ENCODE measurements at places on chromosomes 2 and 18.

DNA sequence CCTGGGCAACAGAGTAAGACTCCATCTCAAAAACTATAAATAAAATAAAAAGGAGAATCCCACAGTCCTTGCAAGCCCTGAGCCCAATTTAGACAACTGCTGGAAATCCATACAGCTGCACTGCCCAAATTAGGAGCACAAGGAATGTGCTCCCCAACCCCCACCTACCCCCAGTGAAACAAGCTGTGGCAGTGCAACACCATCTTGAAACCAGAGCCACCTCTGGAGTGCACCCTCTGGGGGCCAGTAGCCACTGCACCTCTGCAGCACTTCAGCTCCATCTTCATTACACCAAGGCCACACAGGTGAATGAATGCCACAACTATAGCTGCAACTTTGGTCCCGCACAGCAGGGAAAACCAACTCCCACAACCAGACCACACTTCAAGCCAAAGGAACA lies 37.3 kb downstream of the USP34 start:
- no peak for DNase-seq

GRCh38 chr2:25374411-25374810 lies 32.7 kb upstream of the DNMT3A start:
- DNase-seq: no peak

DNA sequence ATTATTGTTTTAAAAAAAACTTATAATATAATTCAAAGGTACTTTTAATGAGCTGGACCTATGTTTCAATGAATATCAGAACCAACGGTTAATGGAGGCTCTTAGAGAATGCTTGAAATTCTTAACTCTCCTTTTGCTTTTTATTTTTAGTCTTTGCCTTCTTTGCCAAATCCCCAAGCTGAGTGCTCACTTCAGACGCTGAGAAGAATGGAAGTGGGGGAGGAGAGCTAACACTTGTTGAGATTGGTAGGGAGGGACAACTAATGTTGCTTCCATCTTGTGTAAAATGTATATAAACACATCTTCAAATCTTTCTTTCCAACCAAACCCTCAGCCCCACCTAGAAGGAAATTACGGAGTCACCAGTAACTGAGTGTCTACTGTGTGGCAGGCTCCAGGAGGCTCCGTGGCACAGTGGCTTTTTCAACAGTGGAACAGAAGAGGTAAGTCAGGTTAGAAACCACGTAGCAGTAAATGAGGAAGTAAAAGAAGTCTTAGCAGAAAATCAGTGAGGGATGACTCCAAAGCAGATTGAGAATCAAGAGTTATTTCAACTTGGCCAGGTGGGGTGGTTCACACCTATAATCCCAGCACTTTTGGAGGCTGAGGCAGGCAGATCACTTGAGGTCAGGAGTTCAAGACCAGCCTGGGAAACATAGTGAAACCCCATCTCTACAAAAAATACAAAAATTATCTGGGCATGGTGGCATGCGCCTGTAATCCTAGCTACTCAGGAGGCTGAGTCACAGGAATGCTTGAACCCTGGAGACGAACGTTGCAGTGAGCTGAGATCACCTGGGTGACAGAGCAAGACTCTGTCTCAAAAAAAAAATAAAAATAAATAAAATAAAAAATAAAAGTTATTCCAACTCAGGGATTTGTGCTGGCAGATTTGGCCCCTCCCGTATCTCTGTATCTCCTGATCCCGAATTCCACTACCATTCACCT lies 45.0 kb upstream of the CREB1 start:
- DNase-seq: no peak

- DNase-seq: no peak
Measured at GRCh38 chr18:75173125-75173432, 35.9 kb downstream of the PTGR3 start.

GRCh38 chr2:74391580-74392448 lies 11.7 kb upstream of the DCTN1 start:
- DNase-seq: peak; percentile 92

DNA sequence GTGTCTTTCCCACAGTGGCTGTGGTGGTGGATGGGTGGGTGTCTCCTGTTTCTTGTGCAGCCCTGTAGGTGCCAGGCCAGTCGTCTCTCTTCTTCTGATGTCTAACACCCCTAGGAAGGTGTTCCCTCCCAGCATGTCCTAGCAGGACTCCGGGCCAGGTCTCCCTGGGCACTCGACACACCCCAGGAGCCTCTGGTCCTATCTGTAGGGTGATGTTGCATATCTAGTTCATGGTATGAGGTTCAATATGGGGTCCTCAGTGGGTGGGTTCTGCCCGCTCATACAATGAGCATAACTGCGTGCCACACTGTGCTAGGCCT lies 14.4 kb downstream of the NGEF start:
- no peak for DNase-seq

GRCh38 chr2:85706063-85706462 lies 11.9 kb downstream of the GNLY start:
- no peak for DNase-seq

DNA sequence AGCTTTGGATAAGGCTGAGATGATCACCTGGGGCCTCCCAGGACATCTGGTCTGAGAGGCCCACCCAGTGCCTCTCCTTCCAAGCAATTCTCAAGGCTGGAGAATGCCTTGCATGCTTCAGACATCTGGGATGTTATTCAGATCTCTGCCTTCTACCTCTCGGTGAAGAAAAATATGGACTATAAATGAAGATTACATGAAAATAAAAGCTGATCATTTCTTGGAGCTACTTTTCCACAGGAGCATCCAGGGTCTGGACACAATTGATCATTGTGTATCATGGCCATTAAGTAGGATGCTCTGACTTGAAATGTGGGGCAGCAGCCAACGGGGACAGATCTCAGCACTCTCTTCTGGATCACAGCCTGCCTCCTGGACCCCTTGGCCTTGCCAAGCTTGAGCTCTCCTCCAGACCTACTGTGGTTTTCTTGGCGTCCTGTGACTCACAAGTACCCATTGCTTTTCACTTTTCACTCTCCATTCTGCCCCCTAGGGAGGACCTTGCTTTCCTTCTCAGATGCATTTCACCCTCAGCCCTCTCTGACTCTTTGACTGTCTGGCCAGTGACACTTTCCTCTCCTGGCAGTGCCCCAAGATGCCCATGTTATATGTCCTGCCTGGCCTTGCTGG lies 203.1 kb downstream of the INSIG2 start:
- DNase-seq: no peak

DNA sequence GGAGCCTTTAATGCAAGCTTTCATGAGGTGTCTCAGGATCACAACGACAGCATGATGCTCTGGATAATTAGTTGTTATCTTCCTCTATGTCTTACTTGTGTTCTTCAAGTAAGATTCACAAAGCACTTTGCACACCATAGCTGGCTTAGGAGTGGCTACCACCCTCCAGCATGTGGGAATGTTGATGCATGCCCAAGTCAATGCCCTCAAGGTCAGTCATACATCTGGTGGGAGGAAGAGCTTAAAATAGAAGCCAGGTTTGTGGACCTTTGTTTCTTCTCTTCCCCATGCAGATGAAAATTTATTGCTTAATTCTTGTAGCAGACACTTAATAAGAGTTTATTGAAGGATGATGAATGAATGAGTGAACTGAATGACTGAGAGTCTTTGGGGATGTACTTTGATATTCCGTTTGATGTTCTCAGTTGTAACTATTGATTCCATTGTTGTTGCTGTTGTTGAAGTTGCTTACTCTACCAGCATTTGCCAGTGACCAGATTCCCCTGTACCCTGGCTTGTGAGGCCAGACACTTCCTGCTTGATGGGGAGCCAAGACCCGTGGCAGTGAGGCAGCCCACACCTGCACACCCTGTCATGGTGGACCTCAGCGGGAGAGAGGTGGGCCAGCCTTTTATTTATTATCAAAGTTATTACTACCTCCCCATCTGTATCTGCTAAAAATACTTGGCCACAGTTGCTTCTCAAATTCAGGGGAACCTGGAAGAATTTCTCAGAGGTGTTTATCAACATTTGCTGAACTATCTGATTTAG lies 137.8 kb downstream of the LAMA3 start:
- DNase-seq: no peak

GRCh38 chr2:107462181-107462580 lies 364.5 kb upstream of the RGPD4 start:
- no peak for DNase-seq

GRCh38 chr2:60485055-60485454 lies 68.4 kb downstream of the BCL11A start:
- DNase-seq: no peak

DNA sequence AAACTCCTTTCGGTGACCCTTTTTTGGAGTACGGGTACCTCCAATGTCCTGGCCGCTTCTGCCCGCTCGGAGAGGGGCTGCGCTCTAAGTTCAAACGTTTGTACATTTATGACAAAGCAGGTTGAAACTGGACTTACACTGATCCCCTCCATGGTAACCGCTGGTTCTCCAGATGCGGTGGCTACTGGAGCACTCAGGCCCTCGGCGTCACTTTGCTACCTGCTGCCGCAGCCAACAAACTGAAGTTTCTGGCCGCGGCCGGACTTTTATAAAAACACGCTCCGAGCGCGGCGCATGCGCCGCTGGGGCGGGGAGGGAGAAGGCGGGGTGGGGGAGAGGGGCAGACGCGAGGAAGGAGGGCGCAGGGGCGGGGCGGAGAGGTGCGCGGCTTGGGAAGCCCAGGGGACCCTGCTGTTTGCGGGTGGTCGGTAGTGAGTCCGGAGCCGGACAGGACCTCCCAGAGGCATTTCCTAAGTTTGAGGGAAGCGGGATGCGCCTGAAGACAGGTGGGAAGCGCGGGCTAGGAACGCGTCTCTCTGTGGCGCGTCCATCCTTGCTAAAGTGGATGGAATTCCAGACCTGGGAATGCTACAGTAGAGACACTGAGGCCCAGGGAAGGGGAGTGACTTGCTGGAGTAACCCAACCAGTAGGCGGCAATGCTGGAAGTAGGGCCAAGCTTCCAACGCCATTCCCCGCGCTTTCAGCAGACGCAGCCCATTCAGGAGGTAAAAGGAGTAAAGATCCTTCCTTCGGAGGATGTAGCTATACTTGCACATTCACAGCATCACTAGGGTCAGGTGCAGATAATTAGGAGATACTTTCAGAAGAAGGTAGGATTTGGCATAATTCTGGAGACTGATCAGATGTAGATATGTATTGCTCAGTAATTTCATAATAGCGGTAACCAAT lies at the start of gene CXCR4:
TSS of gene CXCR4 (minus strand) at position 241 of the 910 bp plus-strand sequence. CDS start at position 152, 89 bp downstream.
- DNase-seq: peak; percentile 82

- DNase-seq: peak; percentile 39
Measured at GRCh38 chr2:177058747-177059146, 153.8 kb upstream of the HNRNPA3 start.

GRCh38 chr2:43251171-43251731 lies 24.8 kb upstream of the ZFP36L2 start:
- peak; percentile 96 for DNase-seq

DNA sequence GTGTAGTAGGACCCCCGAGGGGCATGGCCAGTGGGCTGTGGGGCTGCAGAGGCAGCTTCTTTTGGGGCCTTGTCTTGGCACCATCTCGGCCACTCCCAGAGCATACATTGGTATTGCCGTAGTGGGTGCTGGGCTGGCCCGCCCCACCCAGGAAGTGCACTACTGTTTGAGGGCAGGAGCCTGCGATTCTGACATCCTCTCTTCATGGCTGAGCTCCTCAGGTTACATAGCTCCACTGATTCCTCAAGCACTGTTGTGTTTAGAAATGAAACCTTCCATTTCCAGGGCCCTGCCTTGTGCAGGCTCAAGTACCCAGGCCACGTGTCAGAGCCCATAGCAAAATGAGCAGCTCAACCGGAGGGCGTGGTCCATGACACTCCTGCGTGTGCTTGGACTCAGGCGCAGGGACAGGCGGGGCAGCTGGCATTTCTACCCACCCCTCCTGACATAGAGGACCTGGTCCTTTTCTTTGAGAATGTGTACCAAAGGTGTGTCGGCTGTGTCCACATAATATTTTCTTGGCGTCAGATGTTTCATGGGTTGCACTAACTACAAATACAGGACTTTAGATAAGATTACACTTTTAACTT lies 67.9 kb downstream of the DGKD start:
- no peak for DNase-seq

DNA sequence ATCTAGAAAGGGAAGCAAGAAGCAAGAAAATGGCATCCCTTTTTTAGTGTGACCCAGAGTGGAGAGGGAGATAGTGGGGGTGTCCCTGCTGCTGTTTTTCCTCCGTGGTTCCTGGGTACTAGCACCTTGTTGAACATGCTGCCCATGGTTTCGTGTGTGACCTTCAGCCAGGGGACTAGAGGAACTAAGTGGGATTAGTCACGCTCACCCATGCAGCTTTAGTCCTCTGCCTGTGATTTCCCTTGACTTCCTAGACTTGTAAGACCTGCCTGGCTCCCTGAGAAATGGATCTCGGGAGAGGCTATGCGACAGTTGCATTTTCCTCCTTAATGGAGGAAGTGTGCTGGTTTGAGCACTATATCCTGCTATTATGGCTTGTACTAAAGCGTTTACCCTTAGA lies 471.4 kb downstream of the DCDC2C start:
- no peak for DNase-seq

DNA sequence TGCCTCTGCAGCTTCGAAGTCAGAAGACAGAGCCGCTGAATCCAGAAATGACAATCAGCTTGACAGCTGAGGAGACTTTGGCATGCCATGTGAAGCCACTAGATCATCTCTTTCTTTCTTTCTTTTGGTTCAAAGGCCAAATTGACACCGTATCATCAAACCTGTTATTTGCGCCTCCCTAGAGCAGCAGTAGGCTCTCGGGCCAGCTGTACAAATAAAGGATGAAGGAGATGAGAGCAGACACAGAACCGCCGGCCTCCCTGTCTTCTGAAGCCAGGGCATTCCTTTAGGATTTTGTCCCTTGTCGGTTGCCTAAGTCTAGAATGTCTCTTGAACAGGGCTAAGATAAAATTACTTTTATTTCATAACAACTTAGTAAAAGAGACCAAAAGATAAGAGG lies 36.8 kb downstream of the COL4A4 start:
- no peak for DNase-seq

GRCh38 chr2:170047331-170048065 lies 130.4 kb upstream of the MYO3B start:
- DNase-seq: no peak

DNA sequence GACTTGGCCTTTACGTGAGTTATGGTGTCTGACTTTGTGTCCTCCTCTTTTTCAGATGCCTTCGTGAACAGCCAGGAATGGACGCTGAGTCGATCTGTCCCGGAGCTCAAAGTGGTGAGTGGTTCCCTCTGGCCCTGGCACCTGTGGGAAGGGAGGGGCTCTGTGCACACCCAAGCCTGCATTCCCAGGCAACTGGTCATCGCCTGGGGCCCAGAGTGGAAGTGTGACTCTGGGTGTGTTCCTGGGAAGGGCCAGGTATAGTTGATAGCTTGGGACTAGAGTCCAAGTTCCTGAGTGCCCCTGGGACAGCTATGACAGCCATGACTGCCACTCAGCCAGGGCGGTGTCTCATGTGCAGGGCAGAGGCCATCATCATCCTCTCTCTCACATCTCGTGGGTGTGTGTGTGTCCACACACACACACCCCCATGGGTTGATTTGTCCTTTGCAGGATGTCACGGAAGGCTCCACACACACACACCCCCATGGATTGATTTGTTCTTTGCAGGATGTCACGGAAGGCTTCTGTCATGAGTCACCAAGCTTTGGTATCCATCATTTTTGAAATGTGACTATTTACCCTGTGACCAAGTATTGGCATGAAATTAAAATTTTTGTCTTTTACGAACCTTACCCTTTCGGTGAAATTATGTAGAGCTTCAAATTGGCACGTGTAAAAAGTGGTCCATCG lies 215.4 kb downstream of the AGAP1 start:
- DNase-seq: no peak

GRCh38 chr2:151381266-151381665 lies 23.9 kb downstream of the TNFAIP6 start:
- DNase-seq: no peak

Data from SK-N-DZ (cell line).